CMK (cell line): ENCODE measurements at places on chromosomes 3 and 15.
A peak's percentile ranks its signal among the peaks of the same experiment; 100 is the strongest.

GRCh38 chr15:33021806-33022389 lies 172.6 kb downstream of the FMN1 start:
- DNase-seq = peak; percentile 14

- DNase-seq = no peak
Measured at GRCh38 chr15:81575436-81576123, 201.6 kb upstream of the TMC3 start.

GRCh38 chr15:89963301-89964231 lies 37.6 kb upstream of the ZNF710 start:
- DNase-seq = no peak

DNA sequence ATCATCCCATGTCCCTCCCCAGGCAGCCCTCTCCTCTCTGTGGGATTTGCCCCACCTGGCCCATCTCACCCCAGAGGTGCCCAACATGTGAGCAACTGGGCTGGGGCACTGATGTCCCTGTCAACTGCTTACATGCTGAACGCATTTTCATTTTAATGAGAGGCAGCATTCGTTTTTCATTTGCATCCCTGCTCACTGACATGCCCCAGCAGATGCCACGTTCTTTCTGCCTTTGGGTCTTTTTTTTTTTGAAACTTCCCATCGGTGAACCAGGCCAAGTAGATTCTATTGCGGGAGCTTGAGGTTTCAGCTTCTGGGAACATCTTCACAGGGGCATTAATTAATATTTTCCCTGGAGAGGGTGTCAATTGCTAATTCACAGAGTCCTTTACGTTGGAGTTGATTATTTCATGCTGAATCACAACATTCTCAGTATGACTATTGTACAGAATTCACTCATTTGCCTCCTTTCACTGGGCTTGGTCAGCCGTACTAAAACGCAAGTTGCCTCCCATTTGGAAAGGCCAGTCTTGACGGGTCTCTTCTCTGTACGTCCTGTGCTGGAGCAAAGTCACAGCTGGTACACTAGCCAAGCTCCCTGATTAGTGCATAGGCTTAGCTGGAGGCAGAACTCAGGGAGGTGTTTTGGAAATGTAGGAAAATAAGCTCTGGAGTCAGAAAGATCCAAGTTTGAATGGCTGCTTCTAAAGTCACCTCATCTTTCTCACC lies 69.8 kb downstream of the CHRNA7 start:
- DNase-seq = no peak

- no peak for DNase-seq
Measured at GRCh38 chr3:39378957-39379777, 4.0 kb upstream of the SLC25A38 start.

DNA sequence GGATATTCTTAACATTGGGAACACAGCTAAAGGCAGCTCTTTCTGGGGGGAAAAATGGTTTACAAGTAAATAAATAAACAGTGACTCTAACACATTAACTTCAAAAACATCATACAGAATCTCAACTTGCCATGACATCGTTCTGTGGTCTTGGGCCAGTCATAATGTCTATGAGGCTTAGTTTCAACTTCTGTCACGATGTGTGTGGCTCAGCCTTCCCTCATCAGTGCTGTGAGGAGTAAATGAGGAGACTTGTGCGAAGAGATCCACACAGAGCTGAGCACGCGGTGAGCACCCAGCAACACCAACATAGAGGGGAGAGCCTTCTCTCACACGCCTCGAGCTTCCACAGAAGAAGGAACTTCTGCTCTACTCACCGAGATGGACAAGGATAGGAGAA lies 49.0 kb downstream of the DZIP1L start:
- no peak for DNase-seq

- DNase-seq = no peak
Measured at GRCh38 chr3:134369861-134370596, 4.2 kb downstream of the AMOTL2 start.

- DNase-seq = no peak
Measured at GRCh38 chr3:123036352-123037014, 8.9 kb upstream of the SEMA5B start.

GRCh38 chr15:76418352-76419140 lies 82.0 kb downstream of the ISL2 start:
- no peak for DNase-seq

DNA sequence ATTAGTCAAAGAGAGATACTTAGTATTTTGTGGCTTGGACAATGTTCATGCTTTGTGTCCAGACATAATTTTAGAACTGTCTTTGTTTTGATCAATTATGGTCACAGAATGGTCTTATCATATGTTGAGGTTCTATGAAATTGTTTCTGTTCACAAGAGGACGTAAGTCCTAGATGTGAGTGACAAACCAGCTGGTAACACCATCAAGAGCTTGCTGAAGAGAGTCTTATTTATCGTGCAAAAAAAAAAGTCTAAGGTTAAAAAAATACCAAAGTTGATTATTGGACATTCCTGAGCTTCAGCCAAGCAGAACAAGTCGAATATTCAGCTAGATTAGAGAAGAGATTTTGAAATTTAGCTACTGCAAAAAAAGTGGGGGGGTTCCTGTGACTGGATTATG lies 495.9 kb upstream of the NAALADL2 start:
- DNase-seq = no peak

GRCh38 chr15:43511012-43511885 lies 6.2 kb upstream of the MAP1A start:
- no peak for DNase-seq

- no peak for DNase-seq
Measured at GRCh38 chr3:192372616-192373015, 354.7 kb downstream of the FGF12 start.

- no peak for DNase-seq
Measured at GRCh38 chr3:134378384-134378783, 4.1 kb upstream of the AMOTL2 start.

- no peak for DNase-seq
Measured at GRCh38 chr15:99923711-99924110, 190.5 kb upstream of the LYSMD4 start.

DNA sequence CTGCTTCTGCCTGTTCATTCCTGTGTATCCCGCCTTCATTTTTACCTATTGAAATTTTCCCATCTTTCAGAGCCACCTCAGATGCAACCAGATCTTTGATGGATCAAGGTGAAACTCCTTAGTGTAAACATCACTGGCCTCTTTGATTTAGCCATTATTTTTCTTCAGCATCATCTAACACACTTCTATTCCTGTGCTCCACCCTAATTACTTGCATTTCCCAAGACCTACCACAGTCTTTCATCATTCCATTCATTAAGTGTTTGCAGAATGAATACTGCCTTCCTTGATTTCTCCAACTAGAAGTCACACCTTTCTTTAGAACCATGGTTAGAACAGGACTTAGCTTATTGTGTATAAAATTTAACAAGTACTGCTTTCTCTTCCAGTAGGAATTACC lies 55.5 kb upstream of the SKIL start:
- no peak for DNase-seq

DNA sequence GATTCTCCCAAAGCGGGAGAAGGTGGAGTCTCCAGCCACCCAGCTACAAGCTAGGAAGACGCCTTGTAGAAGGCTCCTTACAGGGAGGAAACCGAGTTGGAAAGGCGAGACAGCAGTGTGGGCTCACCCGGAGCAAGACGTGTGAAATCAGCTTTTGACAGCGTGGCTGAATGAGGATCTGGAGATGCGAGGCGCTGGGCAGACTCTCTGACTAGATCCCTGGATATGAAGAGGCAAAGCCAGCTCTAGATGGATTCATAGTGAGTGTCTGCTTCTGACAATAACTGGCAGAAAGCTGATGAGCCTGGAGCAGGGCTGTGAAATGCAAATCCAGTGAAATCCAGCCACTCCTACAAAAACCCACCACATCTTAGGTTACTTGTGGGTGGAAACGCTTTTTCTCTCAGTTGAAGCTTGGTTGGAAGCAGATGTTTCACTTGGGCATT lies 41.0 kb downstream of the GOLGA6A start:
- DNase-seq = no peak

GRCh38 chr3:44467241-44467640 lies 10.2 kb downstream of the ZNF445 start:
- DNase-seq = no peak

- DNase-seq = no peak
Measured at GRCh38 chr3:163878396-163878795, 1199.9 kb downstream of the SI start.

DNA sequence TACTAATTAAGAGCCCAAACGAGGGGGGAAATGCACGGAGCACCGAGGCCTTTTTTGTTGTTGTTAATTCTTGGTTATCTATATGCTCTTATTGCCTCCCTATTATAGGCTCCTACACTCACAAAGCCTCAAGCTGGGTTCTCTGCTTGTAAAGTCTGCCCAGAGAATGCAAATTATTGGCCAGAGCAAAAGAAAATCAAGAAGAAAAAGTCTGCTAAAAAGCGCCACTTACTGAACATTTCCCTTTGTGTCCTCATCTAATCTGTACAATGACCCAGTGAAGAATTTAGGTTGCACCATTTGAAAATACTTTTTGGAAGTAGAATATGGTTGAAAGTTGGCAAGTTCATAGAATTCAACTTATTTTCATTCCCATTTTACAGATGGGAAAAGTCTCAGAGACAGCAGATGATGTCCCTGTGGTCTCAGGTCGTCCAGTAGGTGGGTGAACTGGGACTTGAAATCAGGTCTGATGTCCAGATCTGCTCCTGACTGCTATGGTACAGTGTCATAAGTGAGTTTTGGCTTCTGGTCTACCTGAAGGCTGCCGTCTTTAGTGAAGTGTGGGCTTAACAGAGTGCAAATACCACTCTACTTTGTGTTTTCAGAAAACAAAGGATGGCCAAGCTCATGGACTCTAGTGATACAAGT lies 1.1 kb upstream of the TNFAIP8L3 start:
- no peak for DNase-seq

DNA sequence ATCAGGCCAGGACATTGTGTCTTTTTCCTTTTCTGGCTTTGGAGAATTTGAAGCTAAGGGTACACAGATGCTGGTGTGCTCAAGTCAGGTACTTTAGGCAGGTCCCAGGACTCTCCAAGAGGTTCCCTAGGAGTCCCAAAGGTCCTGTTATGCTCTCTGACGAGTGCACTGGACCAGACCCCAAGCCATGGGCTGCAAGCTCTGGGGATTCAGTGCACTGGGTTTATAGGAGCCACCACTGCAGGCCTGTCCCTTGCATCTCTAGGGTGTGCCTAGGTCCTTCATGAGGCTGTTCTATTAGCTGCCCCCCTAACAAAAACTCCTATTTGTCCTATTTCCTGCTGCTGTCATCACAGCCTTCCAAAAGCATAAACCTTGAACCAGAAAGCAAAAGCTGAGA lies 31.9 kb upstream of the BFSP2 start:
- no peak for DNase-seq

- no peak for DNase-seq
Measured at GRCh38 chr3:187985647-187986046, 168.3 kb upstream of the LPP start.

DNA sequence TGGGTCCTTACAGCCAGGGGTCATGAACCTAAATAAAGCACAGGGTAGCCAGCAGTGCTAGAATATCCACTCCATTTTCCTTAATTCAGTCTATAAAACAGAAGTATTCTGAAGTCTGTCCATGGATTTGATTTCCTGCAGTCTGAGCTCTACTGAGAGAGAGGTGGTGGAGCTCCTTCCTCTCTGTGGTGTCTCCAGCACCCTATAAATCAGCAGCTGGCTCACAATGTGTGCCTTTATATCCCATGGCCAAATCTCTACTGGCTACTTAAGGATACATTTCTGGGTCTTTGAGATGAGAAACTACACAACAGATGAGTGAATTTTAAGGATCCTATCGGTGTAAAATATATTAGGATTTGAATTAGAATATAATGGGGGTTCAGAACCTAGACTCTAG lies 339.9 kb upstream of the RBMS3 start:
- no peak for DNase-seq

DNA sequence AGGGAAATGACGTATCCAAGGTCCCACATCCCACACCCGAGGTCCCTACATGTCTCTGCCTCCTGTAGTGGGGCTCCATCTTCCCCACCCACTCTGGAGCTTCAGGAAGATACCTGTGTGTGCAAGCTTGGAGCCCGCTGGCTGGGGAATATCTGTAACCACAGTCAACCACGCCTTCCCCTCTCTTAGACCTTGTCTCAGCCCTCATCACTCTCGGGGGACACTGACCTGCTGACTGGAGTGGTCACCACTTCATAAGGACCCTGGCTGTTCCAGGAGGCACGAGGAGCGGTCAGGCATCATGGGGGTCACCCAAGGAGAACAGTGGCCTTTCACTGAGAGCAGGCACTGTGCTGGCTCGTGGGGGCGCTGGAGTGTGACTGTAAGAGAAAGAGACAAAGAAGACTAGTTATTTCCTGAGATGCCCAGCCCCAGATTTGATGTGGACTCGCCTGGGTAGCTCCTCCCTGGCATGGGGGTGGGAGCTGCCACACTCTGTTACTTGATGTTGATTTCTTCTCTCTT lies 48.6 kb downstream of the CTXND1 start:
- no peak for DNase-seq

DNA sequence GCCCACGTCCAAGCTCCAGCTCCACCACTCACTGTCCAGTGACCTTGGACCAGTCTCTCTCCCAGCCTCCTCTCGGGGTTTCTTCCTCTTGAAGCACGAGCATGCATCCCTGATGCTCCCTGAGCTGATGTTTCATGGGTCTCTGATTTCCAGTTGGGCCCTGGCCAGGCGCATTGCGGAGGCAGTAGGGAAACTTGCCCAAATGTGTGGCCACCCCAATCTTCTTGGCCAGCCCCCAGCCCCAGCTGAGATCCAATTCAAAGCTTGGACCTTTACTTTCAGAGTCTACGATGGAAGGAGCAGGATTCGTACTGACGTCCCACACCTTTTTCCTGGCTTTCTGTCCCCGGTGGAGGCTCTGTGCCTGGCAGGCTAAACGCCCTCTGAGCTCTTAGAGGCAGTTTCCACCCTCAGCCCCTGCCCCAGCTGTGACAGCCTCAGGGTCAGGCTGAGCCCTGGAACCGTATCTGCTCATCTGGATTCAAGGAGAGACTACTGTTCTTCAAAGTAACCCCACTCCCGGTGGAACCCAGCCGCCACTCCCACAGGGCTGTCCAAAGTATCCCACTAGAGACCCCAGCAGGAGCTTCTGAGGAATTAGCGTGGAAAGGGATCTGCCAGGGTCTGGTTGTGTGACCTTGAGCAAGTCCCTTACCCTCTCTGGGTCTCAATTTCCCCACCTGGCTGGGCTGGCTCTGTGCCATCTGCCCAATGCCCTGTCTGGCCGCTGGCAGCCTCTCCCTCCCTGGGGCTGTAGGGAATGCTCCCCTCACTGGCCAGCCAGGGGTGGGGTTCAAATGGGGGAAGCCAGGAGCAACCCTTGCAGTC lies 37.4 kb downstream of the CPN2 start:
- no peak for DNase-seq

DNA sequence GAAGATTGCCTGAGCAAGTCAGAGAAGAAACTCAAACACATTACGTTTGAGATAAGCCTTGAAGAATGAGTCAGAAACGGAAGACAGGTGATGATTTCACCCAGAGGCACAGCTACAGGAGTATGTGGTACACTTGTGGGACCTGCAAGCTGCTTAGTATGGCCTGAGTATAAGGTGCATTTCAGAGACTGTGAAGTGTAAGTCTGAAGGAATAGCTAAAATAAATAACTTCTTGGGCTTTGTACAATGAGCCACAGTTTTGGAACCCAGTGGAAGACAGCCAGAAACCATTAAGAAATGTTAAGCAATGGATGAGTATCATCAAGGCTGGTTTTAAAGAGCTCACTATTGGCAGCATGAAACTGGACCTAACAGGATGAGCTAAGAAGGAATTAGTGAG lies 826.2 kb downstream of the ROBO1 start:
- DNase-seq = no peak

- no peak for DNase-seq
Measured at GRCh38 chr3:6439226-6439625, 421.7 kb upstream of the GRM7 start.
